NCI-H1930 (cell line): ENCODE measurements at places on chromosomes 5 and 9.

GRCh38 chr9:35756275-35757225 is 2.5 kb upstream of the MSMP start:
- DNase-seq = peak; percentile 74

DNA sequence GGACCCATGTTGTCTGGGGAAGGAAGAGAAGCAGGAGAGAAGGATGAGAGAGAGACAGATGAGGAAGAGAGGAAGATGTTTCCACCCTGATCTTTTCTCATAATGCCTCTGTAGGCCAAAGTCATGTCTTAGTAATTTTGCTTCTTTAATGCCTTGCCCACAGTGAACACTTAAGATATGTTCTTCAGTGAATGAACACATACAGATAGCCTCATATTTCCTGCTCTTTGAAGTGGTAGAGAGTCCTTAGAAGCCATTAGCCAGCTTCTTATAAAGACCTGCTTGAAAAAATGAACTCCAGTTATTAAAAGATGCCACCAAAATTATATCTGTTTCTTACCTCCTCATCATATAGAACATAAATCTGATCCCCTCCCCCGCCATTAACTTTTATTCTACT is 244.4 kb downstream of the CD180 start:
- no peak for DNase-seq

DNA sequence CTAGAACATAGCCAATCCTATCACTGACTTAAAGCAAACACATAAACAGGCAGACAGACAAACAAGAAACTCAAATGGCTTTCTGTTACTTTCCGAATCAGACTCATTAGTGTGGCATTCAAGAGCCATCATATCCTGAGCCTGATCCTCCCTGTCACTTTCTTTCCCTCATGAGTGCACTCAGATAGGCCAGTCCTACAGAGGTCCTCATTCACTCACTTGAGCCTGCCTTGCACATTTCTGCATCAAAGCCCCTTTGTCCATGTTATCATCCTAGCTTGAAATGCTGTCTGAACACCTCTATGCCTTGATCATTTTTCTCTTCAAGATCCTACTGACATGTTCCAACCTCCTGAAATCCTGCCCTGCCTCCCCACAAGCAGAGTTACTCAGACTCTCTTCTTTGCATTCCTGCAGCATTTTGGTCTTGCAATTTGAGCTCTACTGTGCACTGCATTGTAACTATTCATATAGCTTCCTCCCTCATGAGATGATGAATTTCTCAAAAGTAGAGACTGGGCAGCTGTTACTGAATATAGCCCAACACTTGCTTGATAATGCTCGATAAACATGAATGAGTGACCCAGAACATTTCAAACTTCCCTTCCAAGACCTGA is 126.9 kb downstream of the PALM2AKAP2 start:
- DNase-seq = peak; percentile 3

- DNase-seq = no peak
These were observed 1399.2 kb upstream of the CDH6 start for GRCh38 chr5:29794141-29794787.

DNA sequence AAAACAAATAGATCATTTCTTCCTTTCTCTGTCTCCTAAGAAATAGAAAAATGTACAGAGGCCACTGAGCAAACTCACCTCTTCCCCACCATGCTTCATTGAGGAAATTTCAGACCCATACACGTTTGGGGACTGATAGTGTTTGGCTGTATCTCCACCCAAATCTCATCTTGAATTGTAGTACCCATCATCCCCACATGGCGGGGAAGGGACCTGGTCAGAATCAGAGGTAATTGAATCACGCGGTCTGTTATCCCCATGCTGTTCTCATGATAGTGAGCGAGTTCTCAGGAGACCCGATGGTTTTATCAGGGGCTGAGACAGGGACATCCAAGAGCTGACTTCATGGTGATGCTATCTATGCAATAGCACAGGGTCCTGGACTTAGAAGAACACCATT is 1655.8 kb downstream of the MAT2B start:
- DNase-seq = no peak

DNA sequence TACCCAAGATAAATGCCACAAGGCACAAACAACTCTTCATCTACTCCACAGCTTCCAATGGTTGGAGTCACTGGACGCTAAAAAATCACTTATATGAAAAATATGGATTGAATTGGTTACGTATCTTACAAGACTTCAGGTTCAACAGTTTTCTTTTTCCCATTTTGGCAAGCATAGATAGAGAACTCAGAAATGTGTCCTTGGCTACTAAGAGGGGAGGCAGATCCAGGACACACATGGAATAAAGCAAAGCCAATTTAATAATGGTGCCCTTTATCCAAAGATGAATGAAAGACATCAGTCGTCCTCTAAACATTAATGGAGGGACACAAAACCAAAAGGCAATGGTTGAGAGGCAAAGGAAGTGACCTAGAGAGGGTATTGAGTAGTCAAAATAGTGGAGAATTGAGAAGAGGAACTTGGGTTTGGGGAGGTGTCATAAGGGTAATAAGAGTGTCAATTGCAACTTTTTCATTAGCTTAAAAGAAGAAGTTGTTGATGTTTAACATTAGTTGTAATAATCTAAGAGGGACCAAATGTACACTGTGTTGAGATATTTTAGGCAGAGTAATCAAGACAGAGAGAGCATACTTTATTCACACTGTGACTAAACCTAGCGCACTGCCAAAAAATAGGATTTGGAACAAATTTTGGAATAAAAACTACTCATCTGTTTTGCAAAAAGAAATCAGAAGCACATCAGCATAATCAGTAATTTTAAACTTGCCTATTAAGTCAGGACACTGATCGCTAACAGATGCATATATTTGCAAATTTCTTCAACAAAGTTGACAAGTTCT is 308.2 kb downstream of the ARL15 start:
- no peak for DNase-seq

- DNase-seq = no peak
These were observed 50.2 kb downstream of the MACIR start for GRCh38 chr5:103308774-103309173.

- DNase-seq = no peak
These were observed 61.7 kb downstream of the PRRT1B start for GRCh38 chr9:131606896-131607567.

- DNase-seq = no peak
These were observed 39.8 kb upstream of the SELENOP start for GRCh38 chr5:42851481-42851880.

DNA sequence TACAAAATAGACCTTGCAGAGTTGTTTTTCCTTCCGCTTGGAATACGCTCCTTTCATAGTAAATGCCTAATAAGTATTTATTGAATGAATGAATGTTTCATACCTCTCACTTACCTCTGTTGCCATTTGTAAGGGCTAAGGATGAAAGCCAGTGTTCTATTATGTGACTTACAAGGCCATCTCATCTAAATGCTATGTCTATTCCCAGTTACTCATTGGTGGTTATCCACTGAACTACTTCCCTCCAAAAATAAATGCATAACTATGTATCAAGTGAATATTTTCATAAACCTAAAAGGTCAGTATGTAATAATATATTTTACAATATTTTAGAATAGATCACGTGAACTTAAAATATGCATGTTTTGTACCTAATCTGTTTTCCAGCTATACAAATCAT is 670.5 kb upstream of the RGMB start:
- no peak for DNase-seq

DNA sequence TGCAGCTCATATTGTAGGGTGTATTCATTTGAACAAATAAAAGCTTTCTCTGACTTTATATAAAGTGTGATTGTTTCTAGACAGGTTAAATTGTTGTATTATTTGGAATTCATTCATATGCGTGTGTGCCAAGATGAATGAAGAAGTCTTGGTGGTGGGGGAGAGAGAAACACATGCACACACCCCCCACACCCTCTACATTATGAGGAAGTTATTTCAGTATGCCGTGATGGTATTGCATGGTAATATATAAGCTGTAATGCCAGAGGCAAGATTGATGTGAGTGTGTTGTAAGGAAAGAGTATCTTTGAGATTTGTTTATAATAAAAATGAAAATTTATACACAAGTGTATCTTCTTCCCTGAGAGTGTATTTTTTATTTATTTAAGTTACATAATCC is 71.0 kb downstream of the IPO11 start:
- no peak for DNase-seq

DNA sequence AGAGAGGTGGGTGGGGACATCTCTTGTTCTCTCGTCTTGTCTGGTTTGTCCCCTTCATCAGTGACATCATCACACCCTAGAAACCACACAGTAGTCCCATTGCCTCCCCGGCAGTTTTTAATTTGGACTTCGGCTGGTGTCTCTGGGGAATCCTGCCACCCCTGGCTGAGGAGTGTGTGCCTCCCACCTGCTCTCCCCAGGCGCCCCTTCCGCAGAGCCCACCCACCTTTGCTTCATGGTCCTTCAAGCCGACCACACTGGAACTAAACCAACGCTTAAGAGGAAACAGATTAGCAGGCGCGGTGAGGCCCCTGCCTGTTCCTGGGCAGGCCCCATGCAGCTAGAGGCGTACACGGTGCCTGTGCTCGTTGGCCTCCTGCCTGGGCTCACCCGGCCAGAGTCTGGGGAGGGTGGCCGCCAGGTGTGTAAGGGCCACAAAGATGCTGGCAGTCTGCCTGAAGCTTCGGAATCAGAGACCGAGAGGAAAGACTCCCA is 107.6 kb upstream of the SPRY4 start:
- DNase-seq = no peak

DNA sequence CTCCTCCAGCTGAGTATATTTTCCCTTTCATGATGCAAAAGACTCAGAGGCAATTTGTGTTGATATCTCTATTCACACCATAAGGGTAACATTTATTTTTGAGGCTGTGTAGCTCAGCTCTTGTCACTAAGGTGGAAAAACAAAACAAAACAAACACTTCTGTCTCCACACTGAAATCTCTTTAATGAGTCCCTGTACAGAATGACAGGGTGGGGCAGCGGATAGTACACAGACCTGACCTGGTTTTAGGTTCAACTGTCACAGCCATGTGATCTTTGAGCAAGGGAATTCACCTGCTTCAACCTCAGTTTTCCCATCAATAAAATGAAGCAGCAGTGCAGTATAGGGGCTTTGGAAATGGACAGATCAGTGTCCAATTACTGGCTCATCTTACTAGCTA is 29.3 kb downstream of the TLR4 start:
- no peak for DNase-seq

GRCh38 chr5:41748631-41749030 is 121.6 kb downstream of the OXCT1 start:
- DNase-seq = no peak

DNA sequence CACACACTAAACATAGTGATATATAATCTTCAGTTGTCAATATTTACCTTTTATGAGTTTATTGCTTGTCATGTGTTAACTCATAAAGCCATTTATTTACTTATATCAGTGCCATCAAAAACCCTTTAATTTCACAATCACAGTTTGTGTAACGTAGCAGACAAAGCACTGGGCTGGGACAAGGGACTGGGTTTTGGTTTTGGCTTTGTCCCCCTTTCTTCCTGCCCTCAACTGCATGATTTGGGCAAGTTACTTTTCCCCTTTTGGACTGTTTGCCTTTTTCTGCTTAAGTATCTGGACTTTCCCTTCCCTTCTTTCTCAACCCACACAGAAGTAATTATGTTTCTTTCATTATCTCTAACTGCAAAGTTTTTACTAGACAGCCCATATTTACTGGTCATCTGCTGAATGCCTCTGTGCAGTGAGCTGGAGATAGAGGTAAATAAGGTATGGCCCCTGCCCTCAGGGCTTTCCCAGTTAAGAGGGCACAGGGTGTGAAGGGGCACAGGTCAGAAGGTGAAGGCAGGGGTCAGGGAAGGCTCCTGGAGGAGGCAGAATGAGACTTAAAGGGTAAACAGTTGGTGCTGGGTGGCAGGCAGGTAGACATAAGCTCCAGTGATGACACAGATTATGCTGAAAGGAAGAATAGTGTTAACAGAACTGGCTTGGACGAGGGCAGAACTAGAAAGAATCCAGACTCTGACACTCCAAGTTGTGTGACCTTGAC is 14.8 kb upstream of the NR3C1 start:
- no peak for DNase-seq

DNA sequence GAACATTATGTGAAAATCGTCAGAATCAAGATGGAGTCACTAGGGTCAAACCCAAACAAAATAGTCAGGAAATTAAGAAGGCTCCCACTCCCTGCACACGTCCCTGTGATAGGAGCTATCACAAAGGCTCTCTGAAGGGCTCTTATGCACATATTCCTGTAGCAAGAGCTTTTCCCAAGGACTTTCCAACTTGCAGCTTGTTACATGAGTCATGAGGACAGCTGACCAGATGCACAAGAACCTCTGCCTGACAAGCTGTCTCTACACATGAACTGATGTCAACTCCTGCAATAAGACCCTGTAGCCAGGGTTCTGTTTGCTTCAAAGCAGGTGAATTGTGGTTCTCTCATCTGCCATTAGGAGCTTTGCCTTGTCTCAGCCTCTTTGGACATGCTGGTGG is 122.4 kb downstream of the OLFM1 start:
- DNase-seq = no peak
